ENCODE measurements at places on chromosomes 5 and 9.

GRCh38 chr9:125985998-125986655 lies 239.0 kb downstream of the PBX3 start:
- DNase-seq = no peak

GRCh38 chr5:119340597-119341218 lies 15.1 kb upstream of the TNFAIP8 start:
- DNase-seq = peak; percentile 93

DNA sequence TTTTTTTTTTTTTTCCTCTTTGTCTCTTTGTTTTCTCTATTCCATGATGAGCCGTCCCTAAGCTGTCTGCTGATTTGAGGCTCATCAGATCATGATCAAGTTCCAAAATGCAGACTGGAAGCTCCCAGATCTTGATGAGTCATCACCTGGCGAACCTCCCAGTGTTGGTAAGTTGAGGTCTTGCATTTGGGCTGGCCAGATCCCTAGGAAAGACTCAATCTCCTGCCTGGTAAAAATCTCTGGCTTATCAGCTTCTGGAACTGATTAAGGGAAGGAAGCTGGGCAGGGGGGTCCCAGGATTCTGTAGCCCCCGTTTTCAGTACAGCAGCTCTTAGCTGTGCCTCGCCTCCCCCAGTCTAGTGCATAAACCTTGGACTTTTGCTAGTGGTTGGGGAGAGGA lies 69.0 kb downstream of the TSPAN17 start:
- DNase-seq = no peak

GRCh38 chr9:5580650-5581049 lies 48.3 kb upstream of the RIC1 start:
- DNase-seq = no peak

DNA sequence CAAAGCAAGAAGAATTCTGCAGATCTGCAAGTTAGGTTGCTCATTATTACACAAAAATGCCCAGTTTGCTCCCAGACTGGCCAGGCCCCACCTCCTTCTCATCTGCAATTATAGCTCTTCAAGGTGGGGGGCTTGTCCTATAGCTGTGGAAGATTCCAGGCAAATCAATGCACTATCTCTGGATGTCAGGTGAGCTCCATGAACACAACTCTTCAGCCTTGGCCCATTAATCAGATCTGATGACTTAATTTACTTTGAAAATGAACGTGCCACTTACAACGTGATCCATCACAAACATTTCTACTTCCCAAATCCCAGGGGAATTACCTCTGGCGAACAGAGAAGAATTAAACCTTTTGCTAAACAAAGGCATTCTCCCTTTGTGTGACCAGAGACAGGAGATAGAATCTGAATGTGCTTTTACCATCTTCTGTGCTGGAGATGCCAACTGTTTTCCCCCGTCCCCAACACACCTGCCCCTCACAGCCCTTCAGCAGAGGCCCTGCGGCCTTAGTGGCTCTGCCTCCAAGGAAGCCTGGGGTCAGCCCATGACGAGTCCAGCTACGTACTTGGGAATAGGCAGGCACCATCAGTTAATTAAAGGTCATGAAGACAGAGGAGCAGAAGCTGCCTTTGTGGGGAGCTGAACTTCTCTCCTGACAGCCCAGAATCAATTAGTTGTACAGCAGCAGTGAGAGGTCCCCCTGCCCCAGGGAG lies 60.5 kb downstream of the SNX18 start:
- DNase-seq = no peak

- no peak for DNase-seq
Measured at GRCh38 chr5:160375166-160375565, 4.7 kb upstream of the C1QTNF2 start.

- DNase-seq = no peak
Measured at GRCh38 chr5:80978772-80979317, 18.7 kb downstream of the RASGRF2 start.

GRCh38 chr9:108694170-108694569 lies 161.6 kb downstream of the ACTL7B start:
- no peak for DNase-seq

Measured in RPMI8226 (cell line).